ENCODE measurements at places on chromosomes 11 and 22.

DNA sequence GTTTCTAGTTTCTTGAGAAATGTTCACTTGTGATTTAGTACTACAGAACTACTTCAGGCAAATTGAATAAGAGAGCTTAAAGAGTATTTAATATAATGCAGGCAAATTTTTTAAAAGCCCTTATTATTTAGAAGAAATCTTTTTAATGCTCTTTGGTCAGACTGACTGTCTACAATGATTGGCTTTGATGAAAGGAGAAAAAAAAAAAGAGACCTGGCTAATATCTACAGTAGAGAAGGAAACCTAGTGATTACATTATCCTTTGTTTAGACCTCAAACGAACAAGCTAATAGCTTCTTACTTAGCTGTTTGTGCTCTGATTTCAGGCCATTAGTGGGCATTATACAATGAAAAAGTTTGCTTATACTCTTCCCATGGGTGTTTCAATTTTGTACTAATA, 1043.1 kb downstream of the JRKL start:
- DNase-seq: no peak

DNA sequence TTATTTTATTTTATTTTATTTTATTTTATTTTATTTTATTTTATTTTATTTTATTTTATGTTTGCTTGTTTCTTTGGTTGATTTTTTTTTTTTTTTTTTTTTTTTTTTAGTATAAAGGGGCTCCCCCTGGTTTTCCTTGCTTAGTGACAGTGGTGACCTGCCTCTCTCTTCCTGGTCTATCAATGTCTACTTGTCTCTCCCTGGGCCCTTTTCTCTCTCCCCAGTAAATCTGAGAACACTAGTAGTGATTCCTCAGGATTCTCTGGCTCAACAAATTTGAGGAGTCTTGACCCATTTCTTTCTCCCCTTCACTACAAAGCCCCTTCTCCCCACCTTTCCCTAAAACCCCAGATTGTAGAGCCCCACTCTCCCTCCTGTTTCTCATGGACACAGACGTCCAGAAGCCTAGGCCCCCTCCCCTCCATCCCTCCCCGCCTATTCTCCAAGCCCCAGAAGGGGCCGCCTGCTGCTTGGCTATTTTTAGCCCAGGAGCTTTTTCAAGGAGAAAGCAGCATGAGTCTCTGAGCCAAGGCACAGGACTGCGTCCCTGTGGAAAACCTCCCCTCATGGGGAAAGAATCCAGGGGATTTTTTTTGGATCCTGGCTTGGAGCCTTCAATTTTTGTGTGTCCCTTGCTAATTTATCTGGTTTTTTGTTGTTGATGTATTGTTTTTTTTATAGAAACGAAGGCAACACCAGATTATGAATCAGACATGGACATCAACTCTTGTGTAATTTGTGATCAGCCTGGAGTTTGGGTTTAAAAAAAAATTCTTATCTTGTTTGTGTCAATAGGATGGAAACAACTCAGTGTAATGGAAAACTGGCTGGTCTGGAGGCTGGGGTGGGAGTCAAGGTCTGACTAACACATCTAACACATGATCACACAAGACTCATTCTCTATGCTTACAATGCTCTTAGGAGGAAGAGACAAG, 17.5 kb upstream of the ACCSL start:
- no peak for DNase-seq

DNA sequence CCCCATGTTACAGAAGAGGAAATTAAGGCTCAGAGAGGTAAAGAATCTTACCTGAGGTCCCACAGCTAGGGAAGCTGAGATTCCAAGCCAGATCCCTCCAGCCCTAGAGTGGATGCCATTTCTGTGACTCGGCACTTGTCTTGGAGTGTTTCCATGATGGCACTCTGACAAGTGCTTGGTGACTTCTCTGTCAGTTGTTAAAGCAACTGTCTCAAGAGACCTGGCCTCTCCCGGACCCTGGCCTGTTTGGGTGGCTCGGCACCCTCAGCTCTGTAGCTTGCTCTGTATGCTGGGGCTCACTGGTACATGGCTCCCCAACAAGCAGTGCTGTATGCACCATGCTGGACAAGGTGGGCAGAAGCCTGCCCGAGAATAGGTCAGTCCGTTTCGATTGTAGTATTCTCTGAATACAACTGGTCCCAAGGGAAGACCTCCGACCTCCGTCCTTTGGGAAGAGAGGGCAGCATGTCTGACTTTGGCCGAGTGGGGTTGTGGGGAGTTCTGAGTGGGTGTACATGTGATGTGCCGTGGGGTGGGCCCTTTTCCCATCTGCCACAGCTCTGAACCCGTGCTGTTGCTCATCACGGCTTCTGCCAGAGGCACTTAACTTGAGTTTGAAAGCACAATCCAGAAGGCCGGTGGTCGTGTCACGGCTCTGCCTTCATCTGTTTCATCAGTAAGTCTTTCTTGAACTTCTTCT, 12.4 kb downstream of the ACO2 start:
- DNase-seq: no peak

GRCh38 chr11:43580735-43581369, 99.7 kb upstream of the HSD17B12 start:
- no peak for DNase-seq

GRCh38 chr11:73226297-73227006, 8.4 kb downstream of the P2RY2 start:
- DNase-seq: no peak
